Cortex of kidney (tissue), 1 donor: ENCODE measurements at places on chromosomes 5 and 9.

- DNase-seq, result no peak
Measured at GRCh38 chr5:106691701-106692100, 979.0 kb downstream of the EFNA5 start.

GRCh38 chr9:125277411-125277810, 15.8 kb downstream of the GAPVD1 start:
- DNase-seq, result no peak

GRCh38 chr5:168209244-168209995, 82.0 kb upstream of the WWC1 start:
- DNase-seq, result no peak

DNA sequence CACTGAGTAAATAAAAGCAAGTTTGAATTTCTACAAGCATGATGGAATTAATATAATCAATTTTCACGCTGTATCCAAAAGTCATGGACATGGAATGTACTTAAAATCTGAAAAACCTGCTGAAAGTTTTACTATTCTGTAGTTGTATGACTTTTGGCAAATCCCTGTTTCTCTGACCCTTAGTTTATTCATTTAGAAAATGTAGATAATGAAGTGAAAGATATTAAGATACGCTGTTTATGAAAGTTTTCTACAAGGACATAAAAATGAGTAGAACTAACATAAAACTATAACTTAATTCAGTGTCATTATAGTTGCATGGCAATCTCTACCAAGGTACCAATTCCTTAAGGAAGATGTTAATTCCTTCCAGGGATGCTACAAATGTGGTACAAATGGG, 363.2 kb upstream of the MPDZ start:
- no peak for DNase-seq

DNA sequence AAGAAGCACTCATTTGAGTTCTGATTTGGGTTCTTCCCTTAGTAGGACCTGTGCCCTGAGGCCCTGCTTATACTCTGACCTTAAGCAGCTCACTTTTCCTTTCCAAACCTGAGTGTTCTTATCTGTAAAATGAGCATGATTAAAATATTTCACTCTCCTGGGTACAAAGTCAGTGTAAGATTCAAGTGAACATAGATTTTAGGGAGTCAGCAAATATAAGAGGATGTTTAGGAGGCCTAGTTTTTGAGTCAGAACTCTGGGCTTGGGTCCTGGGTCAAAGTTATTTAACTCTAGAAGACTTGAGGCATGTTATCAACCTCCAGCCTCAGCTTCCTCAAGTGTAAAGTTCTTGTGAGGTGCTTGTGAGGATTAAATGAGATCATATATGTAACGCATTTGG, 8.7 kb upstream of the SPARC start:
- no peak for DNase-seq

DNA sequence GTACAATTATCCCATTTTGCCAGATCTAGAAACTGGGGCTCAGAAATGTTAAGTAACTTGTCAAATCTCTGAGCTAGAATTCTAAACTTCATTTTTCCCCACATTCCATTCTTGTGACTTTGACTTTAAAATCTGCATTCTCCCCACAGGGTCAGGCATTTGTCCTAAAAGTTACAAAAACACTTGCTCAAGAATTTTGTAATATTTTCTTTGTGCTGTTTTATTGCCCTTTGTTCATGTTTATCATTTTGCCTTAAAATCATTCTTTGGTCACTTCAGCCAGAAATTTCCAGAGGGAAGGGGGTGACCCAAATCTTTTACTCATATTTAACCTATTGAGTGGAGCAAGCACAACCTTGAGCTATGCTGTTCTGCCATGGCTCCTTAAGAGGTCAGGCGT, 120.1 kb upstream of the CCL21 start:
- no peak for DNase-seq

- no peak for DNase-seq
Measured at GRCh38 chr5:168132241-168132641, 159.2 kb upstream of the WWC1 start.

DNA sequence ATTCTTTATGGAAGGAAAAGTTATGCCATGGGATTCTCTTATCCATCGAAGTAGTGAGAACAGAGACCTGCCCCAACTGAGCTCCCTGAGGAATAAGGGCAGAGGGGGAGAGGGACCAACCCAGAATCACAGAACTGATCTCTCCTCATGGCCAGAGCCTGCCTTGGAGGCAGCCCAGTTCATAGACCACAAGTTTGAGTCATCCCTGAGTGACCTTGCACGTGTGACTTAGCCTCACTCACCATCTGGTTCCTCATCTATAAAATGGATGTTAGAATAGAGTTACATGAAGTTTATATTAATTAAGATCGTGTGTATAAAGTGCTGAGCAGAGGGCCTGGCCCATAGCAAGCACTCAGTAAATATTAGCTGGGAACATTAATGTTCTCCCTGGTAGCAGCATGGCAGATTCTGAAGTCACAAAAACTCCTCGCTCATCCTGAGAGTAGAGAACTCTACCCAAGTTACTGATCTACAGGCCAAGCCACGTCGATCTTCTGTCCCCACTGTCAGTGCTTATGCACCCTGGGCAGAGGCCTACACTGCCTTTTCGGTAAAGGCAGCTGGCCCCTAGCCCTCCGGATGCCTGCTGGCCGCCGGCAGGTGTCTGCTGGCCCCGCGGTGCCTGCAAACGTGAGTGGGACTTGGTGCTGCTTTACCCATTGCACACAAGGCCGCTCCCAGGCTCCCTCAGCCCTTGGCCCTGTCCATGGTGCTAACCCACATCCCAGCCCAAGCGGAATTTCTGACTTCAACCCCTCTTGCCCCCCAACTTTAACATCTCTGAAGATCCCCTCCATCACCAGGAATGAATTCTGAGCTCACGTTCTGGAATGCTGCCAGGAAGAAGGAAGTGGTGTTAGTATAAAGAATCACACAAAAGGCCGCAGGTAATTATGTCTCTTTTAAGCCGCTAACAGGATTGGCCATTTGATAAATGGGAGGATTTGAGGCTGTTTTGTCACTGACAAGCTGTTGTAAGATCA, 61.1 kb upstream of the ARAP3 start:
- no peak for DNase-seq

- no peak for DNase-seq
Measured at GRCh38 chr5:131378721-131379541, 115.1 kb downstream of the CDC42SE2 start.

- no peak for DNase-seq
Measured at GRCh38 chr5:176543428-176544182, 5.5 kb upstream of the CDHR2 start.

DNA sequence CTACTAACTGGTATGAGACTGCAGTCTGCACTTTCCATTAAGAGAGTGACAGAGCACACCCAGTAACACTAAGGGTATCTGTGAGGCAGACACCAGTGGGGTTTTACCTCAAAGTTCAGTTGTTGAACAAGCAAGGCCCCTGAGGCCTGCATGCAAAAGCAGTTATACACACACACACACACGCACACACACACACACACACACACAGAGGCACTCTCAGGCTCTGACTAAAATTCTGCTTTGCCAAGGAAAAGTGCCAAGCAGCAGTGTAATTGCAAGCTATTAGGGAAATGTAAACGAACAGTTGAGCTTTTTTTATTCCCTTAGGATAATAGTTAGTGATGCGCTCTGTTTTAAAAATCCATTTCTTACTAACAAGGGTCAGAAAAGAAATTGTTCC, 377.1 kb downstream of the SPOCK1 start:
- no peak for DNase-seq

DNA sequence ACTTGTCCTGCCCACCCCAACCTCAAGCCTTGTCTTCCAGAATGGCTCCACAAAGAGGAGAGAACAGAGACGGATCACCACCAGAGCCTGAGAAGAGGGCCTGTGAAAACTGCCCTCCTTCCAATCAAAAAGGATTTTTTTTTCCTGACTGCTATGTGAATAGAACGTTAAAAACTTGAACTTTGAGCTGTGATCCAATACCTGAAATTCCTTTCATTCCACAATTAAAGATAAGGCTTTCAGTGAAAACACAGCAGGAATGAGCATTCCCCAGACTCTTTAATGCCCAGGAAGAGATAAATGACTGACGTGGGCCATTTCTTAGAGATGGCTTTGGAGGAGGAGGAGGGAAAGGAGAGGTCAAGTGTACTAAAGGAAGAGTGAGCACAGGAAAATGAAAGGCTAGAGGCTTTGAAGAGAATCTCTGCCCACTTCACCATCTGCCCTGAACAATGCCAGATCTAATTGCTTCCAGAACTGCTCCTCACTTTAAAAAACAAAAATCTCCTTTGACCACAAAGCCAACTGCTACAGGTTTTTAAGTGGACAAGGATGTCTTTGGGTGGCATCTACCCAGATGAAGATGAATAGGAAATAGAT, 177.9 kb upstream of the MAP3K1 start:
- DNase-seq, result no peak

DNA sequence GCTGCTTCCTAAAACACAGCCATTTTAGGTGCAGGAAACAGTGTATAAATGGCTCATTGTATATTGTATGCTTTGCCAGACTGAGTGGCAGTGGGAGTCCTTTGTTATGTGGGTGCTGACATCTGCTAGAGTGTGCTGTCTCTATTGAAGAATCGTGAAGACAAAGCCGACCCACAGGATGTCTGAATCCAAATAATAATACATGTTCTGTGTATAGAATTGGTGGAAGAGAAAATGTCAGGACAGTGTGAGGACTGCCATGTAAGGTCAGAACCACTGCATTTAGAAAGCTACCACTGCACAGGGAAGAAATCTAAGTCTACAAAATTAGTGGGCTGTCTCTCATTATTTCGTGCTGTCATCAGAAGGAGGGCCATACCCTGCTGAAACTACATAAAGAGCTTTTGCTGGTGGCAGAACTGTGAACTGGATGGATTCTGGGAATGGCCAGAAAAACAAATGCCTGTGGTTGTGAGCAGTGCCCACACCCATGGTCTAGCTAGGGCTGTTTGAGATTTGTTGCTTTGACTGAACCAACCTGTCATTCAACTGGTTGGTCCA, 2.5 kb downstream of the IL7R start:
- no peak for DNase-seq

GRCh38 chr9:2962471-2963172, 118.7 kb upstream of the PUM3 start:
- DNase-seq, result no peak
